Stomach (tissue), 19 donors: ENCODE measurements at places on chromosomes 2 and 18. TPM values are rescaled to one million over a fixed set of nuclear protein-coding genes. Genes with fewer than 3 reads are reported as not detected.
A peak's percentile ranks its signal among the peaks of the same experiment; 100 is the strongest.

DSG1 gene
- not detected for total RNA-seq

TAF1B gene
- 5.8 TPM for total RNA-seq

AFF3 gene
- 78.8 TPM for total RNA-seq

AQP12B gene
- 0.89 TPM for total RNA-seq

SCYGR4 gene
- not detected for total RNA-seq

VWC2L gene
- 0.55 TPM for total RNA-seq

DNA sequence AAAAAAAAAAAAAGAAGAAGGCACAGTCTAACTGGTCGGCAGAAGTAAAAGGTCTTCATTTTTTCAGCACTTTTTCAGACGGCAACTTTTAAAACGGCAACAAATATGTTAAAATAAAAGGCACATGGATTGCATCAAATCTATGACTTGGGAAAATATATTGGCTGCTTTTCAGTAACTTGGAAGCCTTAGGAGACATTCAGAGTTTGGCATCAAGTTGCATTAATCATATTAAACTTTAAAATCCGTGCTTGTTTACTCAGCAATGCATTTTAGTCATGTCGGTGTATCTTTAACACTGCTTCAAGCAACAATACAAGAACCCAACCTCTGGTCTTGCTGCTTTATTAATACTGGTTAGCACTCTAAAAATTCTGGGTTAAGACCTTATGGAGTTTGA lies 111.1 kb downstream of the MEP1B start:
- no peak for DNase-seq

DNA sequence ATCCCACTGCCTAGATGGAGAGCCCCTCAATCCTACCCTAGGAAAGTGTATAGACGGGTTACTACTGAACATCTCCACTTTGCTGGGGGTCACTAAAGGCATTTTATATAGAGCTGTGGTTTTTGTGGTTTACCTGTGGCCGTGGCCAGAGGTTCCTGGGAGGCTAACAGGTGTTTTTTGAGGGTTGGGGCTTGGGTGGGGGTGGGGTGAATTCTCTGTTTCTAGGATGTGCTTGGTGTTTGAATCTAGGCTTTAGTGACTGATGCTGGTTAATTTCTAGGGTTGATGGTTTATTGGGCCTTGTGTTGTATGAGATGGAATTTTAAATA lies 7.7 kb downstream of the HOXD8 start:
- DNase-seq, result no peak

DNA sequence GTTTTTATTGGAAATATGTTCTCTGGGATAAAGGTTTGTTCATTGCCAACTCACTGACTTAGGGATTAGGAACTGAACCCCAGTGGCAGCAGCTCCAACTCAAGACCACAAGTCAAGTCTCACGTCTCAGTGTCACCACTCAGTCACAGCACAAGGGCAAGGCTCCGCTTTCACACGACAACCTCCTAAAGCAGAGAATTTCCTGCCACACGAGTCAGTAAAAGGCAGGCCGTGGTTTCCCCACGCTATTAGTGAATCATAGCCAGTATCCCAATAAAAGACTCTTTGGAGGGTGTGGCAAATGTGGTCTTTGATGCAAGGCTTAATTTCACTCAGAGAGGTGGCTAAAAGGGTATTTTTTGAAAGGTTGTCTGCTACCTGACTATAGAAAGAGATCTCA lies 57.6 kb downstream of the PIEZO2 start:
- DNase-seq, result no peak

GRCh38 chr2:726169-726568 lies 49.0 kb upstream of the TMEM18 start:
- no peak for DNase-seq

DNA sequence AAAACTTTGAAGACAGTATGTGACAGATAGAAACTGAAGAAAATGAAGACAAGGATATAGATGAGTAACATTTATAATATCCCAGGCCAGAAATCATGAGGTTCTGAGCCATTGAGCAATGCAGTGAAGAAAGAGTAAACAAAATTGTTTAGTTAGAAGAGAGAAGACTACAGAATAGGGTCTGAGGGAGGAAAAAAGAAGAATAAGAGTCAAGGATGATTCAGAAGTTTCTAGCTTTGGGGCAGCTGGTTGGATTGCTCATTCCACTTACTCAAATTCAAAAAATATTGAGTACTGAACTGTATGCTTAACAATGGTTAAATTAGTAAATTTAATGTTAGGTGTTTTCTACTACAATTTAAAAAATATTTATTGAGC lies 155.0 kb upstream of the OTX1 start:
- DNase-seq, result no peak

DNA sequence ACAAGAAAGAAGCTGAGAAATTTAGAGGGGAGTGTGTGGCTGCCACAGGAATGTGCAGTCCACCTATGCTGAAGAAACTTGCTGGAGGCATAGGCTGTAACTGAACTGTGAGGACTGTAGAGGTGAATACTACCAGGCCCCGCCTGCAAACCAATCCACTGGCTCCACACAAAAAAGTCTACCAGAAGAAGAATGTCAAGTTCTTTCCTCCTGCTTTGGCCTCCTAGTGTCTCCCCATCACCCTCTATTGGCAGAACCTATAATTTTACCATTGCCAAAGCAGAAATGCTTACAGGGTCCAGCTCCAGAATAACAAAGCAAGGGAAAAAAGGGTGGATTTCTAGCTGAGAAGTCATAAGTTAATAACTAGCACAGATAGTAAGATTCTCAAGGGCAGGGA lies 5.9 kb upstream of the ATP5MC3 start:
- DNase-seq, result no peak

GRCh38 chr18:46672062-46672970 lies 15.3 kb upstream of the LOXHD1 start:
- peak; percentile 41 for DNase-seq

DNA sequence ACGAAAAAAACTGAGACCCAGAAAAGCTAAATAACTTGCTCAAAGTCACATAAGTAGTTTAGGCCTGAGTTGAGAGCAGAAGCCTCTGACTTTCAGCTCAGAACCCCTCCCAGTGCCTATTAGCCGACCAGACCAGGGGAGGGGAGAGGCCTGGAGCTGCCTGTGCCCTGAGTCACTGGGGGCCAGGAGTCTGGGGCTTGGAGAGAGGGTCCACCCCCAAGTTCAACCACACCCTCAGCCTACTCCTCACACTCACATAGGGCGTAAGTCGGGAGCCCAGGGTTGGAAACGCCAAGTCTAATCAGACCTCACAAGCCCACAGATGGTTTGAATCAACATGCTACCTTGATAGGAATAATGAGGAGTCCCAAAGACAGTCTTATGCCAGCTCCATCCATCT lies 12.6 kb upstream of the PKDCC start:
- DNase-seq, result peak; percentile 70

DNA sequence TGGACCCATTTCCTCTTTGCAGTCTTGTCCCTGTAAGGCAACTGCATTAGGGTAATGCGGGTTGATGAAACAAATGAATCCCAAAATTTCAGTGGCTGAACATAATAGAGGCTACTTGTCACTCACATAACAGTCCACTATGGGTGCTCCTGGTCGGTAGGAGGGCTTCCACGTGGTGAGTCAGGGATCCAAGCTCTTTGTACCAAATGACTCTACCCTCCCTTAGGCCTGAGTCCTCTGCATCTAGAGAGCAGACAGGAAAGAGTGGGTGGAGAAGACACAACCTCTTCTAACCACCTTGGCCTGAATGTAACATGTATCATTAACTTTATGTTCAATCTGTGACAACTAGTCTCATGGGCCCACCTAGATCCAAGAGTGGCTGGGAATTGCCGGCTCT lies 86.2 kb upstream of the HAAO start:
- no peak for DNase-seq

- DNase-seq, result no peak
Measured at GRCh38 chr2:238719641-238720040, 128.2 kb upstream of the TWIST2 start.
